ENCODE measurements at places on chromosomes 13 and 19.

DNA sequence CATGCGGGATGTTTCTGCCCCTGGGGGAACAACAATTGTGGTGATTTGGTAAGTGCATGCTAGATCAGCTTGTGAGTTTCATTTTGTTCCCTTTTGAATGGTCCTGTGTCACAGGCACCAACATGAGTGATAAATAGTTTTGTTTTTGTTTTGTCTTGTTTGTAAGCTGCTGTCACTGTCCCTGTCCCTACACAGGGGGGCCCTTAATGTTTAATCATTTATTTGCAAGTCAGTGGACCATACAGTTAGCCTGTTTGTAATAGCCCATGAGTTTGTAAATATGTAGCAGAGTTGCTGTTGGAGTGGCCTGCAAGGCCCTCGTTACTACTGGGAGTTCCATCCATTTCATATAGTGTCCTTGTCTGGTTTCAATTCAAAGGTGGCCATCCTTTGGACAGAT, 979.6 kb upstream of the SPRY2 start:
- no peak for DNase-seq

- no peak for DNase-seq
Measured at GRCh38 chr19:35879068-35879467, 10.7 kb downstream of the APLP1 start.

- no peak for DNase-seq
Measured at GRCh38 chr19:18233224-18233825, 7.1 kb upstream of the PDE4C start.

- no peak for DNase-seq
Measured at GRCh38 chr19:35587321-35587720, 1.3 kb downstream of the PMIS2 start.

- no peak for DNase-seq
Measured at GRCh38 chr13:50015258-50015657, at the start of gene KCNRG. TSS of gene KCNRG (plus strand) at chr13:50015444. CDS start at chr13:50015494, 50 bp downstream.

- DNase-seq, result no peak
Measured at GRCh38 chr19:3114018-3114726, 20.0 kb downstream of the GNA11 start.

- no peak for DNase-seq
Measured at GRCh38 chr19:4556597-4557127, 2.8 kb downstream of the SEMA6B start.
